ENCODE measurements at places on chromosomes 1 and 21.

DNA sequence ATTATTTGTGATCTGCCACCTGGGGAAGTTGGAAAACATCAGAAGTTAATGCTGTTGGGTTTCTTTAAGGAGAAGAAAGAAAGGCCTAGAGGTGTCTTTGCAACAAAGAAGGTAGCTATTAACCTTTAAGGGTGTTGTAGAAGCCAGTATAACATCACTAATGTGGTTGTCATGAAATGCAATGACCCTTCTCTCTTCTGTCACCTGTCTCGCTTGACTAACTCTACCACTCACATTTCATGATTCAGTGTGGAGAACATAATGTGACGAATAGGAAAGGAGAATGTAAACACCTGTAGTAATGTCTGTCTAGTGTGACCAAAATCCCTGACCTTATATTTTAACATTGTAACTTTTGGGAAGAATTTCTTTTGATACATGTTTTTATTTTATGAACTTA, 211.7 kb upstream of the UBE2U start:
- no peak for DNase-seq

- DNase-seq: no peak
These were observed 4.8 kb downstream of the ARPC5 start for GRCh38 chr1:183630748-183631147.

GRCh38 chr21:16305686-16306085, 575.9 kb downstream of the USP25 start:
- no peak for DNase-seq

DNA sequence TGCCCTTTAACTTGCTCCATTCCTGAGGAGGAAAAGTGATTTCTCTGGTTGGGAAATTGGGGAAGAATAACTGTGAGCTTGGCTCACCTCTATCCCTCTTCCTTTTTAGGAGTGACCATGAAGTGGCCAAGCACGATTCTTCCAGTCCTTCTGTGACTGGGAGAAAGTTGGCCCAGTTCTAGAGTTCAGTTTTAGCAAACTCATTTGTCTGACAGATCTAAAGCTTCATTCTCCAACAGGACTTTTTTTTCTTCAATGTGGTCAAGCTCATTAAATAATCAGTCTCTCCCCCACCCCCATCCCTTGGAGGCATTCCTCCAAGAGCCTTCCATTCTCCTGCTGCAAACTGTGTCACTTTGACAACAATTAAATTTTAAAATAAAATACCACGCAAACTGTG, 6.4 kb upstream of the AGL start:
- DNase-seq: no peak

DNA sequence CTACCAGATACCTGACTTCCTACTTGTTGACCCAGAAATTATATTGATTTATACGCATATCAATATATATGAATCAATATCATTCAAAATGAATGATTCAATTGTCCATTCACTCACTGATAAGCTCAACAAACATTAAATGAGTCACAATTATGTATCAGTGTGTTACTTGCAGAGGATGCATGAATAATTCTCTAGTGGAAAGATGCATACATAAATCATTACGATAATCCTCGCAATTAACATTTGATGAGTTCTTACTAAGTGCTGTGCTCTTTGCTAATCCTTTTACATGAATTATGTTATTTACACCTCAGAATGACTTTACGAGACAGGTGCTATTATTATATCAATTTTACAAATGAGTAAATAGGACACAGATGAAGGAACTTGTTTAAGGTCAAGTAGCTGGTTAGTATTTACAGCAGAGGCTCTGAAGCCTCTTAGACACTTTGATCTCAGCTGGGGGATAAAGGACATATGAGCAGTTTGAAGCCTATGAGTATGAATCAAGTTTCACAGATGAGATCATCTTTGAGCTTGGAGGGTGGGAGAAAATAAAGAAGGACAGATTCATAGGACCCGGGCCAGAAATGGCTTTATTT, 112.8 kb upstream of the ADAMTS5 start:
- DNase-seq: no peak

DNA sequence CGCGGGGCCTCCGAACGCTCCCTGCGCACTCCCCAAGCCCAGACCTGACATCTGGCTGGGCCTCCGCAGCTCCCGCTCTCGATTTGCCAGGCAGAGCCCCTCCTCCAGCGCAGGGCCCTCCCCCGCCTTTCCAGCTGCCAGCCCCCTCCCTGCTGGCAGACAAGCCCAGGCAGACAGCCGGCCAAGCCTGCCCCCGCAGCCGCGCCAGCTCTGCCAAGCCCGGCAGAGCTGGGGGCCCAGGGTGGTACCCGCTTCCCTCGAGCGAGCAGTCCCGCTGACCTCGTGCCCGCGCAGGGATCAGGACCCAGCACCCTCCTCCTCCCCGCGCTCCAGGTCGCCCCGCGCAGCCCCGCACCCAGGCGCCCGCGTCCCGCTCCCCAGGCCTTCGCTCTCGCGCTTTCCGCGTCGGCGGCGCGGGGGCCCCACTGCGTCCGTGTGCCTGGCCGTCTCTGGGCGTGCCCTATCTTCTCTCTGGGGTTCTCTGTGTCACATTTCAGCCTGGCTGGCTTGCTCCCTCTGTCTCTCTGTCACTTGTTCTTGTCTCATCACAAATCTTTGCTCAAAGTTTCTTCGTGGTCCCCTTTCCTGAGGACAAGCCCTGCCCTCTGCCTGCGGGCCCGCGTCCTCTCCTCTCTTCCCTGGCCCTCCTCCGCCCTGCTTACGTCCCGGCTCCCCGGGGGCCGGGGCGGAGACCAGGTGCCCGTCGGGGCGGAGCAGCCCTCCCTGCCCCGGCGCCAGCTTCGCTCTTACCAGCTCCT, 580 bp downstream of the INKA2 start:
- DNase-seq: peak; percentile 50

- no peak for DNase-seq
These were observed 25.4 kb downstream of the NUF2 start for GRCh38 chr1:163347106-163347505.

- DNase-seq: peak; percentile 50
These were observed 82.2 kb downstream of the RIPK4 start for GRCh38 chr21:41684381-41685245.

DNA sequence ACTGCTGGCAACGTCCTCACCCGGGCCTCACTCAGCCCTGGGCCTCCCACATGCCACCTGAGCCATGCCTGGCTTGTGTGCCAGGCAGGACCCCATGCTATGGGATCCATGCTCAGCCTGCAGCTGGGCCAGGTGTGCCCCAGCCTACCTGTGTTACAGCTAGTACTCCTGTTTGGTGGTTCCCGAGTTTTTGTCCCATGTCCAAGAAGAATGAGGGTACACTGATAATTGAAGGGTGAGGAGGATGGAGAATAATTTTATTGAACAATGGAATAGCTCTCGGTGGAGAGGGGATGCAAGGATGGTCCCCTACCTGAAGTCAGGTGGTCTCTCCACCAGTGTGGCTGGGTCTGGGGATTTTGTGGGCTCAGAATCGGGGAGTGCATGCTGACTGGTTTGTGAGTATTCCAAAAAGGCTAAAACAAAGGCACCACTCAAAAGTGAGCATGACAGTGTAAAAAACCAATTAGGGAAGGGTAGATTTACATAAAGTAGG, 137.9 kb downstream of the TNFSF18 start:
- DNase-seq: no peak

- peak; percentile 79 for DNase-seq
These were observed 107.7 kb upstream of the VANGL1 start for GRCh38 chr1:115534106-115534505.

- no peak for DNase-seq
These were observed 10.1 kb downstream of the JMJD4 start for GRCh38 chr1:227725046-227725445.

- DNase-seq: peak; percentile 28
These were observed 10.7 kb downstream of the FMOD start for GRCh38 chr1:203340112-203340790.

DNA sequence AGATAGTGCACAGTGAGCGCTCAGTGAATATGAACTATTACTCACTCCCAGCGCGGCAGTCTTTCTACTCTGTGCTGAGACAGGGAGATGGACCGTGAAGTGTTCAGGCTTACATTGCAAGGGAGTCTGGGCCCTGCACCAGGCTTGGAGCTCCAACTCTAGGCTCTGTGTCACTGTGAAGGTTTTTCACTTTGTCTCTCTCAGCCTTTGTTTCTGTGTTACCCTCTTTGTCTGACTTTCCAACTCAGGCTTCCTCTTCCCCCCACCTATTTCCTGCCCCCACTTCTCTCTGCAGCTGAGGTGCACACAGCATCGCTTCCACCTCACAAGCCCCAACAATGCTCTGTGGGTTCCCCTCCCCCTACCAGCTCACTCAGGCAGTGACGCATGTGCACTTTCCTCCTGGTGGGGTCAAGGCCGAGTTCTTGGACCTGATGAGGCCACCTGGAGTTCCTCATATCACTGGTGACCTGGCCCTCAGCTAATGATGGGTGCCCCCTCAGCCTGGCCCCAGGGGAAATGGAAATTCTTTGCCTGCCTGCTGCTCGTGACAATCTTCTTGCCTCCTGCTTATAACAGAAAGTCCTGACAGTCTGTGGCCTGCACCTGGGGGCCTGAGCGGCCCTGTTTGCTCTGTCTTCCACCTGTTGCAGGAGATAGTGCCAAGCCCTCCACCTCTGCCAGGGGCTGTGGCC, 1.1 kb upstream of the LCK start:
- peak; percentile 45 for DNase-seq

DNA sequence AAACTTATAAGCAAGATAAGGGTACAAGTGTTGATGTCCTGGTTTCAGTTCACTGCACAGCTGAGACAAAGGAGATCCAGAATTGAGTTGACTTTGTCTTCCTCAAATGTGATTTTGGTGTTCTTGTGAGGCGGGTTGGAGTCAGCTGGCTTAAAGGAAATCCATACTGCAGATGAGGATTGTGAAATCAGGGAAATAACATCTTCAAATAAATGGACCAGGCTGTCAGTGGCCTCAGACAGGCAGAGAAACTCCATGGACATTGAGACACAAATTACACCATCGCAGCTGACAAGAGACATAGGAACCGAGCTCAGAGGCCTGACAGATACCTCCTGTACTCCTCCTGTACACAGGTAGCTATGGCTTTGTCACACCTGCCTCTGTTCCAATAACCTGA, 27.0 kb upstream of the REG4 start:
- no peak for DNase-seq

- no peak for DNase-seq
These were observed 78.6 kb downstream of the KCNN3 start for GRCh38 chr1:154791292-154792166.

GRCh38 chr1:3820316-3820715, 24.0 kb upstream of the LRRC47 start:
- no peak for DNase-seq

- DNase-seq: peak; percentile 91
These were observed 123.2 kb downstream of the NR5A2 start for GRCh38 chr1:200150721-200151120.

DNA sequence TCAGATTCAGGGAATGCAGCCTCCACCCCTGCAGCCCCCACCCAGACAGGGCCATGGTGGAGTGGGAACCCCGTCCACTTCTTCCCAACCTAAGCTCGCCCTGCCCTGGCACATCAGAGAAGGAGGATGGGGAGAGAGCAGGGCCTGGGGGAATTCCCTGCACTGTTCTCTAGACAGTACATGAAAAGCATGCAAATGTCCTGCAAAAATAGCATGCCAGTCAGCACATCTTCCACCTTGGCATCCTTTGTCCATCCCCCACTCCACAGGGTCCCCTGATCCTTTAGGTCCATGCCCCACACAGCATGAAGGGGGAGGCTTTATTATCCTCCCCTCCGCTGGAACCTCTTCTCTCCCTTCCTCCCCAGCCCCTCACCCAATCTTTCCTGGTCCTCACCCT, 35.0 kb upstream of the RD3 start:
- no peak for DNase-seq

GRCh38 chr1:24600551-24600950, 42.6 kb upstream of the SRRM1 start:
- no peak for DNase-seq

Measured in kidney glomerular epithelial cell (primary cell).